ENCODE measurements at places on chromosomes 11 and 22.

GRCh38 chr11:126547161-126547560, 191.7 kb downstream of the ST3GAL4 start:
- DNase-seq, result no peak

DNA sequence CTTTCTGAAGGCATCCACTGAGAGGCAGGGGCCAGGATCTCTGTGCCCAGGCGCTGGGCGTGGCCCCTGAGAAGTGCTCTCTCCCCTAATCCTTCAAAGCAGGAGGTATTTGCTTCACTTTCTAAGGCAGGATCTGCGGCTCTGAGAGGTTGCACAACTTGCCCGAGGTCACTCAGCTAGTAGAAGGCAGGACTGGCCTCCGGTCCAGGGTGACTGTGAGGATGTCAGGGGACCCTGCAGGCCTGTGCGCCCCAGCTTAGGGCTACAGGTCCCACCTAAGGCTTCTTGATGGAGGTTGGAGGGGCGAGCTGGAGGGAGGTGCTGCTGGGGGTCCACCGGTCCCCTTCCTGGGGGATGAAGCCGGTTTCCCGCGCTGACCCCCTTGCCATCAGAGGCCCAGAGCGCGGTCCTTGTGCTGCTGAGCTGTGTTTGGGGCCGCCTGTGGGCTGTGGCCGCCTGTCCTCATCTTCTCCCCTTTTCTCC, 979 bp downstream of the SMIM38 start:
- DNase-seq, result no peak

GRCh38 chr11:76910620-76911414, 50.1 kb downstream of the ACER3 start:
- DNase-seq, result no peak

- DNase-seq, result no peak
Observed at GRCh38 chr11:3340025-3340424, 38.9 kb downstream of the ZNF195 start.

DNA sequence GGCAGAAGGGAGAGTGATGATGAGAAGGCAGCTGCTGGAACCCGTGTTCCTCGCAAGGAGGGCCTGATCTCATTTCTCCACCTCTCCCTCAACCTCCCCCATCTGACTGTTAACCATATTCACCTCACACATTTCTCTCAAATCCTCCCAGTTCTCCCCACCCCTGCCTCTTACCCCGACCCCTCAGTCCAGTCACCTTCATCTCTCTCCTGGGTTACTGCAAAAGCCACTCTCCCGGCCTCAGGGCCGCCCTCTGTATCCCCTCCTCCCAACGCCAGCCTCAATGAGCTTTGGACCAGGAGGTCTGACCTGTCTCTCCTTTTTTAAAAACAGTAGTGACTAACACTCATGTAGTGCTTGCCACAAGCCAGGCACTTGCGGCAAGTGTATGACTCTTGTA, 29.5 kb upstream of the LMO1 start:
- no peak for DNase-seq

DNA sequence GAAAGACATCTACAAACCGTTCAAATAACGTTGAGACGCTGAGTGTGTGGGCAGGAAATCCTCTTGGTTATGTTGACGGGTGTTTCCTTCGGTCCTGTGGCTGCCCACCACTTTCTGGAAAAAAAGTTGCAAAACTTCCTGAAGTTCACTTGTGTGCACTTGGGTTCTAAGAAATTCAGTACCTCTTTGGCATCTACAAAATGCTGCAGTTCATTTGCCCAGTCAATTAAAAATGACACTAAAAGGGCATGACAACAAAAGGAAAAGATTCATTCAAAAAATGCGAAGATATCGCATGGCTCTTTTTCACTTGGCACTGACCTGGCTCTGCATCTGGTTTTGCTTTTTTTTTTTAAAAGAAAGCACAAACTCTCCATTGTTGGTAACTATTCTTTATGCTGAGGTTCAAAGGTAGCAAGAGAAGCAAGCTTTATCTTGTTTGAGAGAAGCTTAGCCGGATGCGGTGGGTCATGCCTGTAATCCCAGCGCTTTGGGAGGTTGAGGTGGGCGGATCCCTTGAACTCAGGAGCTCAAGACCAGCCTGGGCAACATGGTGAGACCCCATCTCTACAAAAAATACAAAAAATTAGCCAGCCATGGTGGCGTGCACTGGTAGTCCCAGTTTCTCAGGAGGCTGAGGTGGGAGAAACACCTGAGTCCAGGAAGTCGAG, 10.6 kb upstream of the XBP1 start:
- no peak for DNase-seq

- no peak for DNase-seq
Observed at GRCh38 chr11:120270386-120270785, 30.4 kb downstream of the POU2F3 start.

DNA sequence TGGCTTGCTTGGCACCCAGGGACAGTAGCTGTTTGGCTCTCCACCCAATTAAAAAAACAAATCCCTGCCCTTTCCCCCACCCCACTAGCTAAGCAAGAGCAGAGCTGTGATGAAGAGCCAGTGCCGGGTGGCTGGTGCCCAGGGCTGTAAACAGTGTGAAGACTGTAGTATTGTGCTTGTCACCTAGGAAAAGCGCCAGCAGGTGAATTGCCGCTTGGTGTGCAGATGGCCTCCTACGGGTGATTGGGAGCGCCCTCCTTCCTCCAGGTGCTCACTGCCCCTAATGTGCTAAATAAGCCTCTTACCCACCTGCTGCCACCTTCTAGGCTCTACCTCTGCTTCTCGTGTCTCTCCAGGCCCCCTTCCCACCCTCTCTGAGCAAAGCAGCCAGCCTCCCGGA, 18.4 kb upstream of the RAPSN start:
- no peak for DNase-seq

- no peak for DNase-seq
Observed at GRCh38 chr11:95892892-95893570, 30.9 kb downstream of the MTMR2 start.

DNA sequence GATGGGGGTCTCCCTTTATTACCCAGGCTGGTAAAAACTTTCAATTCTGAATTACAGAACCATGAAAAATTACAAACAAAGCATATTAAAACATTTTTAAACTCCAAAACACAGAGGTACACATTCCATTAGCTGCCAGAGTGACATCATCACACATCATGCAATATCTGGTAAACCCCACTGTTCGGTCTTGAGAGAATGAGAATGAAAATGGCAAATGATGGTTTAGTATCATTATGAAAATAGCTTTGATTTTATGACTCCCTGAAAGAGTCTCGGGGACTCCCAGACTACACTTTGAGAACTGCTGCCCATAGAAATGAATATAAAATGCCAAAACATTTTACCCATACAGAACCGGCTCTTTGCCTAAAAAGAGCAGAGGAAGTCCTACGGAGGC, 18.8 kb downstream of the LARGE2 start:
- DNase-seq, result no peak

GRCh38 chr22:29344137-29344536, 28.6 kb upstream of the RASL10A start:
- DNase-seq, result no peak

- no peak for DNase-seq
Observed at GRCh38 chr11:122850076-122850631, 11.9 kb downstream of the CRTAM start.

DNA sequence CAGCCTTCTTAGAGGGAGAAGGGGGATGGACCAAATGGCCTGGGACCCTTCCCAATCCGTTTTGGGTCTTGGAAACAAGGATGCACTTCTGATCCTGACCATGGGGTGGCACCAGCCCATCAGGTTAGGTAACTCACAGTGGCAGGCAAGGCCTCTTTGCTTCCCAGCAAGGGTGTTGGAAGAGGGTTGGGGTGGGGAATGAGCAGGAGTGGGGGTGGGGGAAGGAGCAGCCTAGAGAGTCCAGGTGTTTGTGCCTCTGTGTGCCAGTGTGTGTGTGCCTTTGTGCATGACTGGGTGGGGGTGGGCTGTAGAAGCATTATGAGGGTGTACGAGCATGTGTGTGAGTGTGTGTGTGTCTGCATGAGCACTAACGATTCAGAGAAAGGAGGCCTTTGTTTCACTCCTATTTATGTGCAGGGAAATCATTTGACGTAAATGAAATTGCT, 213.1 kb downstream of the INSC start:
- peak; percentile 34 for DNase-seq

DNA sequence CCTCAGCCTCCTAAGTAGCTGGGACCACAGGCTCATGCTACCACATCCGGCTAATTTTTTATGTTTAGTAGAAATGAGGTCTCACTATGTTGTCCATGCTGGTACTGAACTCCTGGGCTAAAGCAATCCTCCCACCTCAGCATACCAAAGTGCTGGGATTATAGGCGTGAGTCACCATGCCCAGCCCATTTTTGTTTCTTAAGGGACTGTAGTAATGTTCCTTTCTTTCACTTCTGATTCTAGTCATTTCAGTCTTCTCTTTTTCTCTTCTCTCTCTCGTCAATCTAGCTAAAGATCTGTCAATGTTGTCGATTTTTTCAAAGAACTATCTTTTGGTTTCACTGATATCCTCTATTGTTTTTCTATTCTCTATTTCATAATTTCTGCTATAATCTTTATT, 111.0 kb upstream of the APOA1 start:
- DNase-seq, result no peak

DNA sequence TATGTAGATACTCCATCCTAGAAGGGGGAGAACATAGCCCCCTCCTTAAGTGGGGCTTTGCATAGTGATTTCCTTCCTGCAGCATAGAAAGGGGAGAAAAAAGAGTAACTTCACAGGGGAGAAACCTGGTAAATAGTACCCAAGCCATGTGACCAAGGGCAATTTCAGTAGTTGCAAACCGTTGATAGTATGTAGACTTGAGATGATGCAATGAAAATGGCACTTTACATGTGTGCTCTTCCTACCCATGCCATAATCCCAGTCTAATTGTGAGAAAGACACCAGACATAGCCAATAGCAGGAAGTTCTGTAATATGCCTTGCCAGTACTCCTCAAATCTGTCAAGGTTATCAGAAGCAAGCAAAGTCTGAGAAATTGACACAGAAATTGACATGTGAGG, 104.1 kb downstream of the NCAM1 start:
- DNase-seq, result no peak

- DNase-seq, result no peak
Observed at GRCh38 chr11:2263724-2264360, 6.5 kb downstream of the ASCL2 start.

GRCh38 chr22:33350491-33350890, 292.3 kb upstream of the SYN3 start:
- no peak for DNase-seq

- no peak for DNase-seq
Observed at GRCh38 chr11:91966368-91966767, 258.2 kb upstream of the FAT3 start.

DNA sequence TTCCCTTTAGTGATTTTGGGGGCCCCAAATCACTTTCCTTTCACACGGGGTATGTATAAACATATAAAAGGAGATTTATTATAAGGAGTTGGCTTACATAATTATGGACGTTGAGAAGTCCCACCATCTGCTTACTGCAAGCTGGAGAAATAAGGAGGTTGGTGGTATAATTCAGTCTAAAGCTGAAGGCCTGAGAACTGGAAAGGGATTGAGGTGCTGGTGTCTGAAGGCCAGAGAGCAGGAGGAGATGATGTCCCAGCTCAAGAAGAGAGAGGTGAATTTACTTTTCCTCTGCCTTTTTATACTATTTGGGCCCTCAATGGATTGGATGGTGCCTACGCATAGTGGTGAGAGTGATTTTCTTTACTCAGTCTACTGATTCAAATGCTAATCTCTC, 1.3 kb upstream of the ZNF202 start:
- DNase-seq, result no peak

GRCh38 chr11:115678942-115679341, 174.7 kb upstream of the CADM1 start:
- DNase-seq, result no peak

DNA sequence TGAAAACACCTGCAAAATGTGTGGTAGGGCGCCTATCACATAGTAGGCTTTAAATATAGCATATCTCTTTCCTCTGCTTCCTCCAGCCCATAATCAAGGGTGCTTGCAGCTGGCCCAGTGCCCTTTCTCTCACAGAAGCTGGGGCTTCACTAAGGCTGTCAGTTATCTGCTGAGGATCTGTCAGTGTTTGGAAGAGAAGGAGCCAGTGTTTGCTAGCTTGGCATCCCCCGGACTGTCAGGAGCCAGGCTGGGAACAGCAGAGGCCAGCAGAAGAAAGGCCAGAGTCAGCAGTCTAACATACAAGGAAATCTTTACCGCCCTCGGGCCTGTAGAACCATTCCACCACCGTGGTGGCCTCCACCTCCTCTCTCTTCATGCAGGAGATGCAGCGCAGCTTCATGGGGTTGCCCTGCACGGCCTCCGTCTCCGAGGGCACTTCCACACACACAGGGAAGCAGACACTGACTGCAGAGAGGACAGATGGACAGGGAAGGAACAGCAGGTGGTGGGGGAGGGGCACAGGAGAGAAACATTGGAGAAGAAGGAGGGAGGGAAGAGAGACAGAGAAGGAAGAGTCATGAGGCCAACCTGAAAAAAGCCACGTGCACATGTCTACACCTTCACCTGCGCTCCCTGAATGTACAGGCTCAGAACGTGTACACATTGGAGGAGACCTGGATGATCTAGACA, 9.0 kb downstream of the SCN3B start:
- no peak for DNase-seq

DNA sequence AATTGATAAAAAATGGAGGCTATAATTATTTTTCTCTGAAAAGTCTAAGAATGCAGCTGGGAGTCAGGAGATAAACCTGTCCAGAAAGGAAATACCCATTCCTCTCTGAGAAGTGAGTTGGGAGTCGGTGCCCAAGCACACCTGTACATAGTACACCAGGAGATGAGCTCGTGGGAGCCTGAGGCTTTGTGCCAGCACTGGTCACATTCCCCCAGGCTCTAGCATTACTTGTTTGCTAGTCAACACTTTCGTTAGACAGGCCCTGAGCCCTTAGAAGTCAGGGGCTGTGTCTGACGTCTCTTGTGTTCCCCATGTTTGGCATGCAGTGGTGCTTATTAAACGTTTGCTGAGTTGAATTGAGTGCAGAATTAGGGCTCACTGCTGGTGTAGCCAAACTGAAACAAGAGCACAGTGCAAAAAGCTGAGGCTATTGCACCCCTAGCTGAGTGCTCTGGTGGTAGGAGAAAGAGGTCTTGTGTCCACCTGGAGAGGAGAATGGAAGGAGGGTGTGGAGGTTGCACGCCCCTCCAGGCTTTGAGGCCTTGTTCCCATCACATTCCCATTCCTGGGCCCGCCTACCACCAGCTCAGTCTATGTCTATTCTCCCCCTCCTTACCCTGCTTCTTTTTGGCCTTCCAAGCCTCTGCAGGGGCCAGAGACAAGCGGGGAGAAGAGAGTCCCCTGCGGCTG, 6.8 kb downstream of the ROBO4 start:
- DNase-seq, result no peak

GRCh38 chr11:83259559-83259958, 26.6 kb downstream of the CCDC90B start:
- DNase-seq, result no peak

DNA sequence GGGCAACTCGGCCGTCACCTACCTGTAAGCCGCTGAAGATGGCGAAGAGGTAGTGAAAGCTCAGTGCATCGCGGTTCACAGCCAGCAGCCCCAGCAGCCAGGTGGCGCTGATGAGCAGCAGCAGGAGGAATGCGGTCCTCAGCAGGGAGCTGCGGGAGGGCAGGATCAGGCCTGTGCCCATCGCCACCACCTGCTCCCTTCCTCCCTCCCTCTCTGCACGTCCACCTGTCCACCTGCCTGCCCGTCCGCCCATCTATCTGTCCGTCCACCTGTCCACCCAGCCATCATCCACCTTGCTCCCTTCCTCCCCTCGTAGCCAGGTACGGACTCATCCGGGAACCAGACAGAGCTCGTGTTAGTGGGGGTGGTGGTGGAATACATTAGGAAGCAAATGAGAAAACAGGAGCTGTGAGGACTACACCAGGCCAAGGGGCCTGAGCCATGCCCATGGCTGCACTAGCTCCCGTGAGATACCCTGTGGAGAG, 32.2 kb downstream of the TRMU start:
- peak; percentile 93 for DNase-seq

Data from GM20000 (cell line).